EL (cell line): ENCODE measurements at places on chromosomes 12 and 14.

- no peak for DNase-seq
Observed at GRCh38 chr12:119385659-119386058, 51.1 kb downstream of the CCDC60 start.

DNA sequence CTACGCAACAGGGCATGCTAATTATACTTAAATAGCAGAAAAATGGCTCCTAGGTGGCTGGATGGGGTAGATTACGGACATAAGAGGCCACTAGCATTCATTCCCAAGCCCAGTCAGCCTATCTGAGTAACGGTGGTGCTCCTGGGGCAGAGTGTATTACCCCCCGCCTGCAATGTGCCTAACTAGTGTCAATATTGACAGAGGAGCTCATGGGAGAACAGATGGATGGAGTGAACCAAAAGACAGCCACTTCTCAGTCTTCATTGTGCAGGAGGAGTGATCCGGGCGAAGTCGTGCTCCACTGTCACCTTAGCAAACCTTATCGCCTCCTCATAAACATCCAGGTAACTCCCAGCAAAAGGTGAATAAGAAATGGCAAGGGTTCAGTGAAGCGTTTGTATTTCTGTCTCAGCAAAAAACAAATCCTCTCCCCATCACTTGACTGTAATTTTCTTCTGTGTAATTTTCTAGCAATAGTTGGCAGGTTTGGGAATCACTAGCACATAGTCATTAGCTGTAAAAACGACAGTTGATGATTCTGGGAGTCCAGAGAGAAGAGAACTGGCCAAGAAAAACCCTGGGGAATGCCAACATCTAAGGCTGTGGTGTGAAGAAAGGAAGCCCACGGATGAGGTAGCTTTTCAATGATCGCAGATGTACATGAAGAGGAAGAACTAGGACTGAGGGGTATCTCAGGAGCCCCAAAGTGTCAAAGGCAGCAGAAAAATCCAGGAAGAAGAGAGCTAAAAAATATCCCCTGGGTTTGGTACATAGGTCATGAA lies 126.6 kb upstream of the BCL2L14 start:
- DNase-seq, result no peak

GRCh38 chr12:45214749-45215418 lies 1.0 kb upstream of the ANO6 start:
- peak; percentile 21 for DNase-seq

DNA sequence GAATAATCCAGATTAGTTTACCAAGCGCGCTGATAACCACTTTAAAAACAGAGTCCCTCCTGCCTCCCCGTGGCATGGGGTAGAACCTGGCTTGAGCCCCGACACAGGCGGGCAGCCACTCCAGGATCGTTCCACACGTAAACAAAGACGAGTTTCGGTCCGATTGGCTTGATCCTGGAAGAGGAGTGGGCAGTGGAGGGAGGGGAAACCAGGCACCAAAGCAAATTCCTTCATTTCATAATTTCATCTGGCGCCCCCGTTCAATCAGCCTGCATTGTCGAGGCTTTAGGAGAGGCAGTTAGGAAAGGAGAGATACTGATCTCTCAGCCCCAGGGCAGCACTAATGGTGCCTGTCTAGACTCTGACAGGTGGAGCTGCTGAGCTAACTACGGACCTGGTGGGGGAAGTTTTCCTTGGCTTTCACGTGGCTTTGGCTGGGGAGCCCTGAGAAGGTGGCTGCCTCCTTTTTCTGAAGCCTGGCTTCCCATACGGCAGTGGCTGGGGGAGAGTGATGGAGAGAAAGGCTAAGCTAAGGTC lies 751 bp upstream of the GPRC5A start:
- DNase-seq, result peak; percentile 78

- no peak for DNase-seq
Observed at GRCh38 chr14:103068351-103069073, 11.2 kb upstream of the CDC42BPB start.

DNA sequence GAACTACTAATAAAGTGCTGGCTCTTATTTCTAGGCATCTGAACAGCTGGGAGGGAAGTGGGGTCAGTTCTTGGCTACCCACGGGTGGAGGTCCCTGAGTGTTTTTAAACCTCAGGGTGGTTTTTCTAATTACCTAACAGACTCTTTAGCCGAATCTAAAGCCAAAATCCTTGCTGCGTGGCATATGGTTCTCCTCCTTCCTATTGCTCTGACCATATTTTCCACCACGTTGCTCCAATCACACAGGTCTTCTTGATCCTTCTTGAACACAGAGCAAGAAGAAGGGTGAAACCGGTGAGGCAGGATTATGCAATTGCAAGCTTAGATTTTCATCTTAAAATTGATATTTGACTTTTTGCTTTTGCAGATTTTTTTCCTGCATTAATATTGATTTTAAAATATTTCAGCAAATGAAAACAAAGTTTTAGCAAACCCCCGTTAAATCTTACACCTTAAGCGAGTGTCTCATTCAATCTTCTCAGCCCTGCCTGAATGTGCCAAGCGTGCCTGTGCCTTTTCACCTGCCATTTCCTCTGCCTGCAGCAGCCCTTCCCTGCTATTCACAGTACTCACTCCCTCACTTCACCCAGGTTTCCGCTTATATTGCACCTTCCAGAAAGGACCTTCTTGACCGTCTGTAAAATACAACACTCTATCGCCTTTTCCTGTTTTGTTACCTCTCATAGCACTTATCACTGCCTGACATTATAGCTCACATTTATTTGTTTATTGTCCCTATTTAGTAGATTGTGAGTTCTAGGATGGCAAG lies 506.0 kb downstream of the DIO2 start:
- no peak for DNase-seq
